ENCODE measurements at places on chromosomes 12 and 14.

DNA sequence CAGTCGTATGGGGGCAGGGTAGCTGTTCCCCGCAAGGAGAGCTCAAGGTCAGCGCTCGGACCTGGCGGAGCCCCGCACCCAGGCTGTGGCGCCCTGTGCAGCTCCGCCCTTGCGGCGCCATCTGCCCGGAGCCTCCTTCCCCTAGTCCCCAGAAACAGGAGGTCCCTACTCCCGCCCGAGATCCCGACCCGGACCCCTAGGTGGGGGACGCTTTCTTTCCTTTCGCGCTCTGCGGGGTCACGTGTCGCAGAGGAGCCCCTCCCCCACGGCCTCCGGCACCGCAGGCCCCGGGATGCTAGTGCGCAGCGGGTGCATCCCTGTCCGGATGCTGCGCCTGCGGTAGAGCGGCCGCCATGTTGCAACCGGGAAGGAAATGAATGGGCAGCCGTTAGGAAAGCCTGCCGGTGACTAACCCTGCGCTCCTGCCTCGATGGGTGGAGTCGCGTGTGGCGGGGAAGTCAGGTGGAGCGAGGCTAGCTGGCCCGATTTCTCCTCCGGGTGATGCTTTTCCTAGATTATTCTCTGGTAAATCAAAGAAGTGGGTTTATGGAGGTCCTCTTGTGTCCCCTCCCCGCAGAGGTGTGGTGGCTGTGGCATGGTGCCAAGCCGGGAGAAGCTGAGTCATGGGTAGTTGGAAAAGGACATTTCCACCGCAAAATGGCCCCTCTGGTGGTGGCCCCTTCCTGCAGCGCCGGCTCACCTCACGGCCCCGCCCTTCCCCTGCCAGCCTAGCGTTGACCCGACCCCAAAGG is 804 bp downstream of the GAPDH start:
- DNase-seq: peak; percentile 42

GRCh38 chr12:121284551-121285390 is 11.7 kb downstream of the CAMKK2 start:
- DNase-seq: no peak

DNA sequence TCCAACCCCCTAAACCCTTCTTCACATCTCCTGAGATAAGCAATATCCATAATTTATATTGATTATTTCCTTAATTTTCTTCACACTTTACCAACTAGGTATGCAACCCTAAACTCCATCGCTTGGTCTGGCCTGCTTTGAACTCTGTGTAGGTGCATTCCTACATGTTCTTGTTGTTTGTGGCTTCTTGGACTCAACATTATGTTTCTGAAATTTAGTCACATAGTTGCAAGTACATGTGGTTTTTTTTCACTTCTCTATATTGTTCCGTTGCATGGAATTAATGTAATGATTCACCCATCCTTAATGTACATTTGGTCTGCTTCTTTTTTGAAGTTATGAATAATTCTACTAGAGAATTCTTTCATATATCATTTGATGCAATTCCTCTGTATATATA is 1.6 kb upstream of the TAS2R30 start:
- no peak for DNase-seq

- DNase-seq: peak; percentile 44
Measured at GRCh38 chr12:120639771-120640721, at the start of gene CABP1. Gene CABP1, plus strand, starts transcription at chr12:120640626. Its CDS starts 60 bp downstream, at chr12:120640686.

DNA sequence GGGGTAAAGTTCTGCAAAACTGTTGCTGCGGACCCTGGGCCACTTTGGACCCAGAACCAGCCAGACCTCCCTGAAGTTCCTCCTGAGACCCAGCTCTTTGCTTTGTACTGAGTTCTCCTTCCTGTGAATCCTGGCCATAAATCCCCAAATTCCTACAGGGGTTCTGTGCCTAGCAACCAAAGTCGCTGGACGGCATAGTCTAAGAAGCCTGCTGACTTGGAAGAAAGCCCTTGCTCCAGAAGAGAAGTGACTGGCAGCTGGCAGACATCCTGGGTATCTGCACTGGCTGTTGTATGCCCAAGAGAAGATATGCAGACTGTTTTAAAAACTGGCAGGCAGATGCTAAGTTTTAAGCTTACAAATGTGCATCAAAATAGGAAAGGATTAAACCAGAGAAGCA is 99.9 kb upstream of the SLC24A4 start:
- DNase-seq: no peak

DNA sequence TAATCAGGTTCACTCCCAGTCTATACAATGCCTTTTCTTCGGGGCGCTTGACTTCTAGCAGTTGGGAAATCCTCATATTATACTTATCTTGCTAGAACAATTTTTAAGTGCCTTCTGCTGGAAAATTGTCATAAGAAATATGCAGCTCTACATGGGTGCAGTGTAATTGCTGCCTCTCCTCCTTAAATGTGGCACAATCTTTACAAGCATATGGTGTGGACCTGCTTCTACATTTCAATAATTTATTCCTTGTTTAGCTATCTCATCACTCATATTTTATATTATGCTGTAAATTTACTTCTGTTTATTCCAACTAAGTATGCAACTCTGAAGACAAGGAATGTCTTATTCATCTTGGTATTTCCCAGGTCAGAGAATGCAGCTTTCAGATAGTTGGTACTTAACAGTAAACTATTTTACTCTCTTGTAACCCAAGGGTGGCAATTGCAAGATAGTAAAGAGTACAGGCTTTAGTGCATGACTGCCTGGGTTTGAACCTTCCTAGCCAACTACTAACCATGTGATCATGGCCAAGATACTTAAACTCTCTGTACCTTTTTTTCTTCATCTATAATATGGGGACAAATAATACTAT is 43.6 kb upstream of the GAS2L3 start:
- DNase-seq: no peak

DNA sequence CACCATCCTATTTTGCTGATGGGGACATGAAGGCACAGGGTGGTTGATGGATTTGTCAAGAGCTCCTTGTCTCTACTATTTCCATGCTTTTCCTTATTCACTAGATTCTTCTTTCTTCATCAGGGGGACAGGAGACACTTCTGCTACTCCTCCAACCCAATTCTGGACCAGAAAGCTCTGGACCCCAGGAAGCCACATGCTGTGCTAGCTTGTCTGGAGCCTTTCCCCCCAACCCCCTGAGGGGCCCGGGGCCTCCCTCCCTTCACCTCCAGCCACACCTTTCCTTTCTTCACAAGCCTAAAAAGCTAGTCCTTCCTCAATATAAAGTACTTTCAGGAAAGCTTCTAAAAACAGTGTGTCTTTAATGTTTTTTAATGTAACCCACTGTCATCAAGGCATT is 75.1 kb upstream of the CAPRIN2 start:
- DNase-seq: no peak

GRCh38 chr14:53807542-53807941 is 149.1 kb downstream of the BMP4 start:
- DNase-seq: no peak

DNA sequence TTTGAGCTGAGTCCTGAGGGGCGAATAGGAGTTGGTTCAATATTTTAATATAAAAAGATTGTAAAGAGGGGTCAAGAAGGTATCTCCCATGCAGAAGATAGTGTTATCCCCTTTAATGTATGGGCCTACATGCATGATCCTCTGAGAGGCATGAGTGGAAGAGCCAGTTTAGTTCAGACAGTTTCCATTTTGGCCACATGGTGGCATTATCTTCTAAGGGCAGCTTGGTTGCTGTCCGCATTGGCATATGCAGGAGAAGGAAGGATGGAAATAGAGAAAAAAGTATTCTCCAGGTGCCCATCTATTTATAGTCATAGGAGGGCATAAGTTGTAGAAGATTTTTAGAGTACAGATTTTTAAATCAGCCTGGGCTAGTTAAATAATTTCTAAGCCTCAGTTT is 5.4 kb downstream of the SAMD4A start:
- DNase-seq: no peak

GRCh38 chr12:117476341-117476740 is 114.9 kb upstream of the NOS1 start:
- no peak for DNase-seq

DNA sequence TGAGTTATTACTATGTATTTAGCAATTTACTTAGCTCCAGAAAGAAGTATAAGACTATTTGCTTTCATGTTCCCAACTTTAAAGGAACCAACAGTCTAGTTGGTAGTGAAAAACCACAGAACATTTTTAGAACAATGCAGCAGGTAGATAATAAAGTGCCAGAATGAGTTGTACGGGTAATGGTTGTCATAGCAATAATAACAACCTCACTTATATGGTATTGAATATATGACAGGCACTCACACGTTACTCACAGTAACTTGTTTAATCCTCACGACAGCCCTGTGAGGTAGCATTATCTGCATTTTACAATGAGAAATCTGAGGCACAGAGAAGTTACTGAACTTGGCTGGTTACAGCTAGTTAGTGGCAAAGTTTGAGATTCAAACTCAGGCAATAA is 10.6 kb upstream of the GAPDH start:
- no peak for DNase-seq

- no peak for DNase-seq
Measured at GRCh38 chr12:124369055-124369826, 74.3 kb downstream of the RFLNA start.

DNA sequence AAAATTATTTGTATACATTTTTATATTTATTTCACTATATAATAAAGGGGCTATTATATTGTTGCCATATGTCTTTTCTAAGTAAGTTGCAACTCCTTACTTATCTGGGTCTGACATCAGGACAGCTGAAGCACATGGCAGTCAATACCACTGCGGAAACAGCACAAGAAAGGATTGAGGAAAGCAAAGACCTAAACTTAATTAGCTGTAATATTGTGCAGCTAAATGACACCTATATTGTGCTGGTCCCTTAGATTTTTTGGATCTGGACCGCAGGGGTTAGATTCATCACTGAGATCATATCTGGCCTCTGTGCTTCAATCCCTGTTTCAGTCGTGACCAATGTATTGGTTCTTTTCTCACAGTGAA is 359.6 kb upstream of the DIO2 start:
- DNase-seq: no peak

GRCh38 chr12:122749569-122750332 is 2.9 kb upstream of the DENR start:
- DNase-seq: no peak

GRCh38 chr14:76227450-76228050 is 75.8 kb downstream of the GPATCH2L start:
- DNase-seq: no peak

DNA sequence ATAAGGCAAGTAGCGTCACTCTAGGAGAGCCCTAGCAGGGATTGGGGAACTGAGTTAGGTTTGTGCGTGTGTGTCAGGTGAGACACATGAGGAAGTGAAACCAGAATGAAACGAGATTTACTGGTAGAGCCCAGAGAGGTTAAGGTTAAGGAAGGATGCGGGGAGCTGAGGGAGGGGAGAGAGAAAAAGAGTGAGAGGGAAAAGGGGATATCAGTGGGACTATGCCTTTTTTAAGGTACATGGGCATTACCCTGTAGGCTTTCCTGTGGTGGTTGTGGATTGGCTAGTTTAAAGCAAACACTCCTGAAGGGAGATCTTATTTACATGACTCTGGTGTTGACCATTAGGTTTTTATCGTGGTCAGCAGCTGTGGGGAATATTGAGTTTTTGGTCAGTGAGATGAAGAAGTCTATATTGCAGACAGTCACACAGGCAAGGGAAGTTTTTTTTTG is 13.9 kb downstream of the ZDHHC17 start:
- no peak for DNase-seq

GRCh38 chr14:102103062-102103695 is 16.3 kb upstream of the HSP90AA1 start:
- DNase-seq: no peak

DNA sequence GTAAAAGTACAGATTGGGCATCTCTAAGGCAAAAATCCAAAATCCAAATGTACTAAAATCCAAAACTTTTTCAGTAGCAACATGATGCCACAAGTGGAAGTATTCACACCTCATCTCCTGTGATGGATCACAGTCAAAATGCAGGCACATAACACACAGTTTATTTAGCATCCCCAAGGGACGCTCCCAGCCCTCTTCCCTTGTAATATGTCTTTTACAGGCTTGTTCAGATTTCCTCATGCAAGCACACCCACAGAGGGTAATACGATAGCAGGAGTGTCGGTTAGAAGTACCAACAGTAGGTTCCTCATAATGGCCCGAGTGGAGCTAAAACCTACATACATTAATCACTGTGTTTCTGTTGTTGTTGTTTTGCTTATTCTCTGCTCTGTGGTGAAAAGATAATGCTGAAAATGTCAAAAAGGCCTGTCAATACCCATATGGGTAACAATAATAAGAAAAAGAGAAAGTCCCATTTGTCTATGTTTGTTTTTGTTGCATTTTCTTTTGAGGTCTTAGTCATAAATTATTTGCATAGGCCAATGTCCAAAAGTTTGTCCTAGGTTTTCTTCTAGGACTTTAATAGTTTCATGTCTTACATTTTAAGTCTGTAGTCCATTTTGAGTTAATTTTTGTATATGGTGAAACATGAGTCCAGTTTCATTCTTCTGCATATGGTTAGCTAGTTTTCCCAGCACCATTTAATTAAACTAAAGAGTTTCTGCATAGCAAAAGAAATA is 133.1 kb downstream of the LRIG3 start:
- DNase-seq: no peak

- no peak for DNase-seq
Measured at GRCh38 chr14:38851111-38851510, 251.9 kb downstream of the SEC23A start.

- no peak for DNase-seq
Measured at GRCh38 chr14:72613231-72613974, 280.5 kb downstream of the DPF3 start.

DNA sequence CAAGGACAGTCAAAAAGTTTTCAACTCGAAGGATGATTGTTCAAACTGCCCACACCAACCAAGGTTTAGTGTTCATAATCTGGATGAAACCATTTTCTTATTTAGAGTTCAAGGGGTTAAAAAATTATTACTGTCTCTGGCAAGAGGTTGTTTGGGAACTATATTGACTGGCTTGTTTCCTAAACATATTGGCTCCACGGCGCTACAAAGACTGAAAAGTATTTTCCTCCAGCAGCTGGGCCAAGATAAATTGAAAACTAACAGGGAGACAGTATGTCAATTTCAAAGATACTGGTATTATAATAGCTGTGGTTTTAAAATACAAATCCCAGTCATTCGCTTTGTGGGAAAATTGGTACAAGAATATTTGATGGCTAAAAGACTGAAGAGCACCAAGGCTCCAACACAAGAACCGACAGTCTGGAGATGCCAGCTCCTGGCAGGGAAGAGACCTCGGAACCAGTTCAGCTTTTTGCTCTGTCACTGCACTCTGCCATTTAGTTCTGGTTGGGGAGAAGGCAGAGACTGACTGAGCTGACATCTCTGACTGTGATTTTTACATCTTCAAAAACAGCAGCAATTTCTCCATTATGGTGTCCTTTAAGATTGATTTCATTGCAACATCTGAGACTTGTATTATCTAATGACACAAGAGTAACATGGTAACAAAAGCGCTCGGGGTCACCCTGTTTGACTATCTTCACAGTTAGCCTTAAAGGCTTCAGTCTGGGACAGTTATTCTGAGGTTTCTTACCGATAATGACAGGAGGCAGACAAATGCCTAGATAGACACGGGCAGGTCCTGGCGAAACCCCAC is 62.0 kb downstream of the ST8SIA1 start:
- no peak for DNase-seq

GRCh38 chr14:33727606-33728005 is 223.3 kb downstream of the EGLN3 start:
- DNase-seq: no peak

All from stimulated activated CD8-positive, alpha-beta memory T cell treated with anti-CD3 and anti-CD28 coated beads, Interleukin-15, amount 100 ng/mL, for 1 hour (primary cell).